ENCODE measurements at places on chromosomes 6 and 20. TPM values are rescaled to one million over a fixed set of nuclear protein-coding genes. Genes with fewer than 3 reads are reported as not detected.

DNA sequence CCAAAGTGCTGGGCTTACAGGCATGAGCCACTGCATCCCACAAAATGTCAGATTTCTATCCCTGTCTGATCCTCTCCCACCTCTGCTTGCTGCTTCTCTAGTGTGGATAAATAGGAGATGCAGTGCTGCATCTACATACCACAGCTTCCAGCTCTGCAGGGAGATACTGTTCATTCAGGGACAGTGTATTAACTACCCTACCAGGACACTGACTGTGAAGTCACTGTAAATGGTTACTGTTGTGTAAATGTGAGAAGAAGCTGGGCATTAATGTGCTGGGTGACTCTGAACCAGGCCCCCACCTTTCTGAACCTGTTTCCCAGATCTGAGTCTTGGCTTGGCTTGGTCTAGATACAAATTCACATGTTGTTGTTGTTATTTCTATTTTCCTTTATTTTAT is 488.6 kb upstream of the SULF2 start:
- DNase-seq = no peak

DNA sequence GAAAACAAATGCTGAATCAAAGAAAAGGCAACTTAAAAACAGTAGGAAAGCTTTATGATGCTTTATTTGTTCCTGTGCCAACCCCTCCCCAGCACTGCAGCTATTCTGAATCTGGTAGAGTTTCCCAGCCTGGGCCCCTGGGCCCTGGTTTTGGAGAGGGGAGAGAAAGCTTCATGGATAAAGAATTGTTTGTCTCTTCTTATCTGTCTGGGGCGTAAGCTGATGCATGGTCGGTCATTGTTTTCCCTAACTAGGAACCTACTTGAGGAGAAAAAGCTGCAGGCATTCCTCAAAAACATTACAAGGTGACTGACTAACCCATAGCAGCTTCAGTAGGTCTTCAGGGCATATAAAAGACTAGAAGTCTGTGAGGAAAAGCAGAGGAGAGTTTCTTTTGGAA is 758.1 kb upstream of the EPHA7 start:
- DNase-seq = no peak

DNA sequence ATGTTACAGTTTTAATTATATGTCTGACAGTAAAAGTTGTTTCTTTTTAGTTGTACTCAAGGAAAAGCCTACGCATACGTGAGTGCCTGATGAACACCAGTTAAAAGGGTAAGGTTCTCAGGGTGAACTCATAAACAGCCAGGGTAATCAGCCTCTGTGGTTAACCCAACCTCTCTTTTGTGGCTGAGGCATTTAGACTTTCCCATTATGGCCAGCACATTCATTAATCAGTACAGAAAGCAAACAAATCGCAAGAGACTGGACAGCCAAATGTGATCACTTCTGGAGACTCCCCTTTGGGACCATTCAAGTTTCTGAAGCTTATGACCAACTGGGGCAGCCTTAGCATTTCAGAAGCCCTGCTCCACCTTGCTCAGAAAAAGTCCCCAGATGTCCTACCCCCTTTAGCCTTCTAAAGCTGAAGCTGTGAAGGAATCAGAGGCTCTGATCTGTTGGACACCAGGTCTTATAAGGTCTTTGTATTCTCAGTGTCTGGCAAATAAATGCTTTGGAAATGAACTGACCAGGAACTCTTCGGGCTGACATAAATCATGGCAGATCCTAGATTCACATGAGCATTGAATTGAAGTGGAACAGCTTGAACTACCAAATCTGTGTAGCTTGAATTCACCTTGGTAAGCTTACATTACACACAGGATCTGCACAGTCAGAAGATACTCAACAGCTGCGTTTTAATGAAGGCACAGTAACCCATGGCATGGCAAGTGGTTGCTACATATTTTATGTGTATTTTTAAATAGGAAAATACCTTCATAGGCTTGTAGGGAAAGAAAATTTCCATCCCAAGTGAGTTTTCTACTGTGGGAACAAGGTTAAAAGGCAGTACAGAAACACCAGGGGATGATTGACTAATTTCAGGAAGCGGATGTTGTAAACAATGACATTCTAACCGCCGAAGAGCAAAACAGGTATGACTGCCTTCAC is 18.7 kb downstream of the IL20RA start:
- no peak for DNase-seq

The TSHZ2 gene
- total RNA-seq = not detected

The CFAP206 gene
- total RNA-seq = 0.32 TPM

DNA sequence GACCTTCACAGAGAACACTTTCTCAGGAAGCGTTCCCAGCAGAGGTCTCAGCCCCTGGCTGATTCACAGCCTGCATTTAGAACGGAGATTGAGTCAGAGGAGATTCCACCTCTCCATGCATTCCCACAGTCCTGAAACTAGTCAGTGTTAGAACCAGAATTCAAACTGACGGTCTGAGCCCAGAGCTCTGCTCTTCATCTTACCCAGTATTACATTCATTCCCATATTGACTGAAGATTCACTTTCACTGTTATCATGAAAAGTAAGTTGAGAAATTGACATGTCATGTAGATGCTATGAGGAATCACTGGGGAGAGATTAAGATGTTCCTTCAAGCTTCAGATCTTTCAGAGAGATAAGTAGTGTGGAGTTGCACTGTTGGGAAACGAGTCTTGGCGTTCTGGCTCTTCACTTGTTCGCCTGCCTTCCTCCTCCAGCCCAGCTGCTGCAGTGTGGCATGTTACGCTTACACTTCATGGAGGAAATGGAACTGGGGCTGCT is 28.3 kb downstream of the MAS1 start:
- DNase-seq = no peak

GRCh38 chr6:118544105-118544504 is 4.0 kb upstream of the PLN start:
- no peak for DNase-seq

DNA sequence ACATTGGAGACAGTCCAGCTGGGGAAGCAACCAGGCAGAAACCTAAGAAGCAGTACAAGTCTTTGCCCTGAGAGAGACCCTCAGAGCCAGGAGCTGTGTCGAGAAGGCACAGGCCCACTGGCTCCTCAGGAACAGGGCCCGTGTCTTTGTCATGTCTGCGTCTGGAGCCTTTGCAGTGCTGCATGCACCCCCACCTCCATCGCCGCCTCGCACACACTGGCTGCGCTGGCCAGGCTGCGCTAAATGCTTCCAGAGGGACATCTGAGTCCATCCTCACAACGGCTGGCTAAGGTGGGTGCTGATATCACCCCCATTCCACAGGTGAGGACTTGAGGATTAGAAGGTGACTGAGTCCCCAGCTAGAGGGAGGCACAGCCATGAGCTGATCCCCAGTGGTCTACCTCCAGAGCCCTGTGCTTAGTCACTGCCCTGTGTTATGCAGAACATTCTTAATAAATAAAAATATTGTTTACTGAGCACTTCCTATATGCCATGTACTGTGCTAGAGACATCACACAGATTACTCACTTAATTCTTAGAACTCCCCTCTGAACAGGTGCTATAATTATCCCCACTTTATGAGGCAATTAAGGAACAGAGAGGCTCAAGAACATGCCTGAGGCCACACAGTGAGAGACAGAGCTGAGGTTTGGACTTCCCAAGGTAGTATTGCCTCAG is 27.6 kb downstream of the GABRR2 start:
- no peak for DNase-seq

DNA sequence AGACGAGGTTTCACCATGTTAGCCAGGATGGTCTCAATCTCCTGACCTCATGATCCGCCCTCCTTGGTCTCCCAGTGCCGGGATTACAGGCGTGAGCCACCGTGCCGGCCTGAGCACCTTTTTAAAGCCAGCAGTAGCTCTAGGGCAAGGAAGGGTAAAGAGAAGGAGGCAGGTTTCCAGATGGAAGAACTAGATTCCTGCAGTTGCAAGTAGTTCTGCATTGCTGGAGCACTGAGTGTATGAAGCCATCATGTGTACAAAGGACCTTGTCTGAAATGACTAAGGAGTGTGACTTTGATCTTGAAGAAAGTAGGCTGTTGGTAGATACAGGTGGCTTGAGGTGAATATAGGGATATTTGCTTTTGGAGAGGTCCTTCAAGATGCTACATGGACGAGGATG is 4.2 kb downstream of the OR2A4 start:
- no peak for DNase-seq

DNA sequence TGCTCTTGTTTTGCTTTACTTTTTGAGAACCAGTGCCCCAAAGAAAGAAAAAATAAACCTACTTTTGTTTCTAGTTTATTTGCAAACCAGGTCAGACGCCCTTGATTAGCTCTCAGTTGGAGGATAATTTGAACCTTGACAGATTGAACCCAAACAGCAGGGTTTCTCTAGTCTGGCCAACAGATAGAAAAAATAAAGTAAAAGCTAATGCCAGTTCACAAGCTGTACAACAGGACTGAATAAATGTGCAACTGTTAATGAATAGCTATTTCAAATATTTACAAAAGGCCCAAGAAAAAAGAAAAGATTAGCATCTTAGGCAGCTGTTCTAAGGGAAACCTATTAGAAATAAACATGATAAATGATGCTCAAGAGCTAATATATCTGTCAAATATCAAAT is 331.8 kb downstream of the CDKAL1 start:
- DNase-seq = no peak

The TMEM217 gene
- 0.34 TPM for total RNA-seq

The MRS2 gene
- 0.97 TPM for total RNA-seq

DNA sequence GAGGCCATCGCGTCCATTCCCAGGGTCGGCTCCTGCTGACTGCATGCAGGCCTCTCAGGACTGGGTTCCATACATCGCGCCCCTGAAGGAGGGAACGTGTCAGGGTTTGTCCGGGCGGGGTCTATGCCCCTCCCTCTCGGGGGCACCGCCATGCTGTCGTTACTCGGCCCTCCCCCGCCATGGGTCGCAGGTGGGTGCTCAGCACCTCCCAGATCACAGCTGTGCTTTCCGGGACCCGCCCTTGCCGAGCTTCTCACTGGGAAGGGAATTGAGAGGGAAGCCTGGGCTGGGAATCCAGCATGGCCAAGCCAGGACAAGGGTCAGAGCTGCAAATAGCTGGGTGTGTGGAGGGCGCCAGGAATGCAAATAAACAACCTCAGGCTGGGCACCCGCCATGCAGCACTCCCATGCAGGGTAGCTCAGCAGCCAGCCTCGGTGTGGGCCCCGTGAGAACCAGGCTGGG is at the start of gene FRMD1:
Gene FRMD1, minus strand, starts transcription at position 270 of the 463 bp plus-strand sequence. Its CDS starts 118 bp downstream, at position 152.
- DNase-seq = no peak

GRCh38 chr20:1830240-1830639 is 65.0 kb upstream of the SIRPA start:
- DNase-seq = no peak

- peak; percentile 13 for DNase-seq
Observed at GRCh38 chr20:41248368-41249024, 69.0 kb downstream of the ZHX3 start.

DNA sequence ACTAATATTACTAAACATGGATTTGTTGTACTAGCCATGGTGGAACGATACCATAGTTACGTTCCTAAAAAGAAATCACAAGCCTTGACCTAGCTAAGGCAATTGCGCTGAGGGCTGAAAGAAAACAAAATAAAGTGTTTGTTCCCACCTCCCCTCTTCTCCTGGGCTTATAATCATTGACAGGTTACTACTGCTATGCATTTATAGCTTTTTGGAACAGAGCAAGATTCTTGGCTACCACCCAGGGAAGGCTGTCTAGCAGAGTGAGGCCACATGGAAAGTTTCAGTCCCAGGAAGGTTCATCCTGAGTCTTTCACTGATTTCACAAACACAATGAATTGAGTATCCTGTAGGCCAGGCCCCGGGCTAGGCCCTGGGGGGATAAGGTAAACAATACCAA is 84.6 kb downstream of the TMEM170B start:
- no peak for DNase-seq

DNA sequence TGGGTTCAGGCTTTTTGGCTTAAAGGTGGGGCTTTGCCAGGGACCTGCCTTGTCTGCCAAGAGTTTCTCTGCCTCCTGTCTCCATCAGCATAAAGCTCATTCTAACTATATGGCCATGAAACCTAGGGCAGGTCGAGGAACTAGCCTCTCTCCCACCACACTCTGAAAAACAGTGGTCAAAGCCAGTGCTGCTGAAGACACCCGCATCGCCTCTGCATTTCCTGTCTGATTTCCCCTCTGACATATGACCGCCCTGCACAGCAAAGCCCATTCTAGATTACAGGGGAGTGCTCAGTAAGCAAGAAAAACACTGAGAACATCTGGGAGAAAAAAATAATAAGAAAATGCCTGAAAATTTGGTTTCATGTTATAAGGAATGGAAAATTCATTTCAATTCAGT is 573.6 kb downstream of the PRKN start:
- no peak for DNase-seq

The MUC21 gene
- not detected for total RNA-seq

The SLC17A2 gene
- total RNA-seq = not detected

DNA sequence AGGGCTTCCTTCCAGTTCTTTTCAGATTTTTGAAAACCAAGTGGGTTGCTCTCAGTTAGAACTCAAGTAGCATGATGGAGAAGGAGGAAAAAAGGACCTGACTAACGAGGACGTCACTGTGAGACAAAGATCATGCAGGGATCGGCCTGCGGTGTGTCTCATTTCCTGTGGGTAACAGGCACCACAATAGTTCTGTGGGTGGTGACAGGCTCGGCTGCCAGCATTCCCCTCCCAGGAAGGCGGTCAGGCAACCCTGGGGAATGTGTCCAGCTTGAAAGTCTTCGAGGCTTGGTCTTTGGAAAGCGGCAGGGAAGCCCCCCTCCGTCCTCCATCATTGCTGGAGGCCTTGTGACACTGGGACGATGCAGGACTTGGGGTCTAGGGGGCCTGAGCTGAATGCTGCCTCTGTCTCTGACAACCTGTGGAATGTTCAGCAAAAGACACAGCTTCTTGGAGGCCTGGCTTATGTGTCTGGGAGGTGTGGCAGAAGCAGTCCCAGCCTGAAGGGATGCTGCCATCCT is 121.0 kb downstream of the BCAS1 start:
- no peak for DNase-seq

DNA sequence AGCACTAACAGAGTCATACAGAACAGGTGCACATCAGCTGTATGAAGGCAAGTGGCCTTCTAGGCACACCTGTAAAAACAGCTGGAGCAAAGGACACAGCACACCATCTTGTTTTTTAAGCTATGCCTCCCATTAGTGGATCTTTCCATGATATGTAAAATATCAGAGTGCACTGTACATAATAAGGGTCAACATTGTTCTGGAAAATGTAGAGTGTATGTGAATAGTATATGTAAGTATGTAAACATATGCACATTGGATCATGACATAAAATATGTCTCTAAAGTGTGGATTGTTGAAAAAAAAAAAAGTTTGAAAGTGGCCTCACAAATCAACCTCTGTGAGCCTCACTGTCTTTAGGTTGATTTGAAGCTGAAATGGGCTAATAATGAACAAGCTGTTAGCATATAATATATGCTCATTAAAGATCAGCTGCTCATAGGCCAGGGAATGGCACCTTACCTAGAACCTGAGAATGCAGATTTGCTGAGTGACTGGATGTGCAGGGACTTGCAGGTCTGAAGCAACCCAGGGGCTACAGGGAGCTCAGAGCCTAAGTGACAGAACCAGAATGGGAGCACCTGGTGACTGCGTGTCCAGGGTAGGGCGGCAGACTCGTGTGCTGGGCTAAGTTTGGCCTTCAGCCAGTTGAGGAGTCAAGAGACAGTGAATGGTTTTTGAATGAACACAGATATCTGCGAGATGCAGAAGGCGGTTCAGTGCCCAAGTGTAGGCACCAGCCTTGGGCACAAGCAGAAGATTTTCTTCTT is 198.6 kb downstream of the TMEM242 start:
- DNase-seq = no peak
